ENCODE measurements at places on chromosomes 16 and 17.
A peak's percentile ranks its signal among the peaks of the same experiment; 100 is the strongest.

DNA sequence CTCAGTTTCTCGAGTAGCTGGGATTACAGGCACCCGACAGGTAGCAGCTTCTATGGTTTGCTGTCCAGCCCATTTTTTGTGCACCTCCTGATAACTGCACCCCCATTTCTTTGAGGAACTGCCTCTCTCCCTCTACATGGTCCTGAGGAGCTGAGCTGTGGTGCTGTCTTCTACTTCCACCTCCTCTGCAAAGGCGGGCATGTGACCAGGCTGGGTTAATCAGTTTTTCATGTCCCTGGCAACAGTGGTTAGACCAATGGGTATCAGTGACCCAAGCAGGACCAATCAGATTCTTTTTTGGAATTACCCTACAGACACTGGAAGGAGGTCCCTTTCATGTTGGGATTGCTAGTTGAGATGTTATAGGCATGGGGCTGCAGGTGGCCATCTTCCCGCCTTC is 41.3 kb downstream of the TBX21 start:
- DNase-seq: no peak

DNA sequence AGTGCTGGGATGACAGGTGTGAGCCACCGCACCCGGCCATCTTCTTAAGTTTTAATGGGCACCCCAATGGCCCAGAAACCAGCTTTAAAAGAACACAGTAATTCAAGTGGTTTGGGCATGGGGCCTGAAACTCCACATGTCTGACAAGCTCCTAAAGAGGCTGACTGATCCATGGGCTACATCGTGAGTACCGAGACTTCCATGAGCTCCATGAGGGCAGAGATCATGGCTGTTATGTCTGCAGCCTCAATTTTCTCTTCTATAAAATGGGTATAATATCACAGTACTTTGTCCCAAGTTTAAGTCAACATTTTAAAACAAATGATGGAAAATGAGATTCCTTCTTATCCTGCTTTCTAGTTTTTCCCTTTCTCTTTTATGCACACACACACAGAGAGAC is 397.6 kb upstream of the MAF start:
- no peak for DNase-seq

DNA sequence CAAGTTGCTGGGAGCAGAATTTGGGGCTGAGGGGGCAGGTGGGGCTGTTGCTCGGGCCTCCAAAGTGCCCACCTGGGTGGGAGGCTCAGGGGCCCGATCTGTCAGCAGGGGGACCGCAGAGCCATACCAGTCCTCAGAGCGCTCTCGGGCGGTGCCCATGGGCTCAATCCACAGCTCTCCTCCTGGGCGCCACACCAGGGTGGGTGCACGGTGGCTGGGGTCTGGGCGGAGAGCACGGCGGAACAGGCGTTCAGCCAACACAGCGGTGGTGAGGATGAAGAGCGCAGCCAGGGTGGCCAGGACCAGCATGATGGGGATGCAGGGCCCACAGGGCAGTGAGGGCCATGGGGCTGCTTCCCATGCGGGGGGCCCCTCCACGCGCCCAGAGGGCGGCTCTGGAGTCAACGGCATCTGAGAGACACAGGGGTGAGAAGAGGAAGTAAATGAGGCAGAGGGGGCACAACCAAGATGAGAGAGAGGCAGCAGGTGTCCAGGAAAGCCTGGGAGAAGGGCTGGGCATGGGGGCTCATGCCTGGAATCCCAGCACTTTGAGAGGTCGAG is 1.2 kb downstream of the C16orf54 start:
- DNase-seq: peak; percentile 48

- DNase-seq: no peak
Observed at GRCh38 chr17:55391244-55391757, 30.3 kb downstream of the MMD start.

DNA sequence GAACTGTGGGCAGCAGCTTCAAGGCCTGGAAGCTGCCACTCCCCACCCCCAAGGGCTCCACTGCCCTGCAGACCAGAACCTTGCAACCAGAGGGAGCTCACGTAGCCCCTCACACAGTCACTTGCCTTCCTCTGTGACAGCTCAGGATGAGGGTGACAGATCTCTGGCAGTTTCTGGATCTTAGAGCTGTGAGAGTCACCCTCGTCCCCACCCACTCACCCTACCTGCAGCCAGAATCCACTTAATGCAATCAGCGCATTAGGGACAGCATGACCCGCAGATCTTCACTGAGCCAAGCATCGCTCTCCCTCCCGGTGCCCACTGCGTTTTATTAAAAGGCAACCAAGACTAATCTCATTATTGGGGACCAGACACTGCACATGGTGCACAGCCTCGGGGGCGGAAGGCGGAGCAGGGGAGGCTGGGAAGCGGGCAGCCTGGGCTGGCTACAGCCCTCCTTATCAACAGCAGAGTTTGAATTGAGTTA is 3.5 kb downstream of the CYB561 start:
- DNase-seq: no peak

DNA sequence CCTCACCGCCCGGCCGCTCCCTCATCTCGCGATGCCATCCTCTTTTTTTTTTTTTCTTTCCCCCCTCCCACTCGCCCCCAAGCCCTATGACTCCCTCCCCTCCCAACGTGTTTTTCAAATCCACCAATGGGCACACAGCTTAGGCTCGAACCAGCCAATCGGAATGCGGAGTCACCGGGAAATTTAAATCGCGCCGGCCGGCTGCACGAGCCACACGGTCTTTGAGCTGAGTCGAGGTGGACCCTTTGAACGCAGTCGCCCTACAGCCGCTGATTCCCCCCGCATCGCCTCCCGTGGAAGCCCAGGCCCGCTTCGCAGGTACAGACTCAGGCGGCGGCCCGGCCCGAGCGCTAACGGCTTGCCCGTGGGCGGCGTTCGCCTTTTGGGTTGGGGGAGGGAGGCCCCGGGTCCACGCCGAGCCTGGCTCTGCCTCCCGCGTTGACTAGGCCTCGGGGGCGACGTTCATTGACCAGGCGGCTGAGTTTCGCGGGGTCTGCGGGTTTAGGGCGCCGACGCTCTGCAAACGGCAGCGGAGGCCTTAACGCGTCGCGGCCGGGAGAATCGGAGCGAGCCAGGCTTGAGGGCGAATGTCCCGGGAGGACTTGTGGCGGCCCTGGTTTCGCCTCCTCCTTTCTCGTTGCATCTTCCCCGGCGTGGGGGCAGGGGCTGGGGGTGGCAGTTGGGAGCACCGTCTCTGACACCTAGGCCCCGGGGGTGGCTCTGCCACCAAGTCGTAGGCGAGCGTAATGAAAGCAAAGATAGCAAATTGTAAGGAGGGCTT is at the start of gene KPNA2:
Gene KPNA2, plus strand, starts transcription at position 213 of the 781 bp plus-strand sequence. CDS start 1,398 bp downstream, outside the sequence.
- DNase-seq: peak; percentile 98

DNA sequence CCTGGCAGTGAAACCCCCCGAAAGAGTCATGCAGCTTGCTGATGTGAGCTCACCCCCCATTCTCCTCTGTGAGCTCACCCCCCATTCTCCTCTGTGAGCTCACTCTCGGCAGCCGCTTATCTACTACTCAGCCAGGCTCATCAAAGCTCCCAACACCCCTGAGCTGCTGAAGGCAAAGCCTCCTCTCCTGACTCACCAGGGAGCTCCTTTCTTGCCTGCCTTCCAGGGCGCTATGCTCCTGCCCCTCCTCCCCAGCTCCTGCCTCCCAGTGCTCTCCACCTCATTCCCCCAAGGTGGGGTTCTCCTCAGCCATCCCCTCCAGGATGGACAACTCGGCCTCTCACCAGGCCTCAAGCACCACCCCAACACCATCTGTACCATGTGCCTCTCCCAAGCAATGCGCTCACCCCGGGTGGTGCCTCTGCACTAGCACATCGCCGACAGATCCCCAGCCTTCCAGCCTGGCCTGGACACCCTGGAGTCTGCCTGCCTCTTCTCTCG is 27.7 kb upstream of the FAAP100 start:
- DNase-seq: no peak

DNA sequence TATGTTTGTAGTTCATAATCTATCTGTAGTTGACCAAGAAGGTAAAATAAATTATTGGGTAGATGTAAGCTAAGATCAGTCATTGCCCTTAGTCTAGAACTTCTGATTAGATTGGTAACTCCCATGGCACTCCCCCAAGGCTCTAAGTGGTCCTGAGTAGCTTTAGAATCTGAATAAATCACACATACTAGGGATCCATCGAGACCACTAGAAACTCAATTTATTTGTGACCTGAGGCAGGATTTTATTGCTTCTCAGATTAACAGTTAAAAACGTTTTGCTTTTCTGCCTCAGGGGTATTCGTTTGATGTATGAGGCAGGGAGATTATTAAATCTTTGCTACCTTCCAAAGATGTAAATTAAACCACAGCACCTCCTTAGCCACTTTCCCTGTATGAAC is 24.9 kb downstream of the CMTR2 start:
- no peak for DNase-seq

DNA sequence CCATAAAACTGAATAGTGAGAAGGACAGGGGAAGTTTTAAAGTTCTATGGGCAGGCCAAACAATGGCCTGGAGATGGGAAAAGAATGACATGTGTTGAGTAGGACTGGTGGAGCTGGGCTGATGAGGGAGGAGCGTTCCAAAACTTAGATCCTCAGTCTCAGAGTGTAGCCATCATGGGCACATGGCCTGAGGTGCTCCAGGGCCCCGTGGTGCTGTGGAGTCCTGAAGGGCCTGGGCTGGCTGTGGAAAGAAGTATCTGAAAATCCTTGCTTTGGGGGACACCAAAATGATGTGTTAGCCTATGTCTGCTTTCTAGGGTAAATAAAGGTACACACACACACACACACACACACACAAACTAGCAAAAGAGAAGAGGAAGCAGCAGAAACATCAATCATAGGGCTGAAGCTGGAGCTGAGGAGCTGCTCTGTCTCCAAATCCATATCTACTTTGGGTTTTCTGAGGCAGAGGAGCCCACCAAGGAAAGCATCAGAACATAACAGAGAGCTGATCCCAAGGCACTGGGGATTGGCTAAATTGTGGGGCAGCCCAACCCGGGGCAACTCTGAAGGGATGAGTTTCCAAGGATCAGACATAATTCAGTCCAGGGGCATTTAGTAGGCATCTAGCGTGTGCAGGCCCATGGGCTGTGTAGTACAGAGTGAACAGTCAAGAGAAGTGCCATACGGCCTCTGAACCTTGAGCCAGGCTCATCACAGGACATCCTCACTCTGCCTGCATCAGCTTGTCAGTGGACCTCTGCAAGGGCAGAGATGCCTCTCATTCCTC is 85.2 kb downstream of the C16orf78 start:
- no peak for DNase-seq

- DNase-seq: no peak
Observed at GRCh38 chr16:48546774-48547173, 63.2 kb downstream of the N4BP1 start.

DNA sequence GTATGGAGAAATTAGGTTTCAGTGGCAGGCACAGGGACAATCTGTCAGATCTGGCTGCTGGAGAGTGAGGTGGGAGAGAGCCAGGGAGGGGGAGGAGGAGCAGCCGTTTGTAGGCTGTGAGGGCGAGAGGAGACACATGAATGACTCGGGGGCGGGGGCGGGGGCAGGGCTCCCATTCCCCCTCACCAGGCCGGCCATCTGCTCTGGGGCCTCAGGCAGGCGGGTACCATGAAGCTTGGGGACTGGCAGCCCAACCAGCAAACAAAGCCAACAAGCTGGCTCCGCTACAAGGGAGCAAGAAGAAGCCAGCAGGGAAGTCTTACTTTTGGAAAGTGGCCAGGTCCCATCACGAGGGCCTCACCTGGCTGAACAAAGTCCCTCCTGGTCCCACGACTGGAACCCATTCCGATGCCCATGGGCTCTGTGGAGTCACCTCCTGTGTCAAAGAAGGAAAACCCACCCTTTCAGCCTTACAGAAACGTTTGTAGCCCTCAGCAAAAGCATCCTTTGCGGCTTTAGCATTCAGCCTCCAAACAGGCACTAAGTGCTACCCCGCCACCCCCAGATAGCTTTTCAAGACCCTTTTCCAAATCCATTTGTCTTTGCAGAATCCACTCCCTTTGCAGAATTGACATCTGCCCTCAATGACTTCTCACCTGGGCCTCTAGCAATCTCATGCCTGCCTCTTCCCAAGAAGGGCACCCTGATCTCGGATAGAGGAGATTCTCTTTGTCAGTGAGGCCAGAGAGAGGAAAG is 9.2 kb upstream of the SSTR2 start:
- DNase-seq: no peak

DNA sequence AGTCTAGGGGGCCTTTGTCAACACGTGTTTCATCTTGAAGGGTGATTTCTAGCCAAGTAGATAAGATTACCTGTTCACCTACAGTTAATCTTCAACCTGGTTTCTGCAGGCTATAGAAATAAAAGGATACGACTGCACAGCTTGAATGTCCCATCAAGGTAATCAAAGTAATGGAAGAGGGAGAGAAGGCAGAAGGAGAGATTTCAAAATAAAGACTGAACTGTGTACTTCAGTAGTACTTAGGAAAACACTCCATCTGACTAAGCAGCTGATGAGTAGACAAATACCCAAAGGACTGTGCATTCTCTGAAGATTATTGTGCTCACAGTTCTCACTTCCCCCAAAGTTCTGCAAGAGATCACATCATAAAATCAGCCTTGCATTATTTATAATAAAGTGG is 5.8 kb upstream of the RFFL start:
- no peak for DNase-seq

GRCh38 chr17:37292429-37293139 is 83.2 kb upstream of the C17orf78 start:
- peak; percentile 78 for DNase-seq

GRCh38 chr17:66784621-66785364 is 50.1 kb upstream of the CACNG5 start:
- DNase-seq: no peak

GRCh38 chr16:58727028-58727781 is 6.9 kb downstream of the GOT2 start:
- DNase-seq: no peak

GRCh38 chr16:19857593-19858339 is 26.9 kb downstream of the GPRC5B start:
- DNase-seq: no peak

DNA sequence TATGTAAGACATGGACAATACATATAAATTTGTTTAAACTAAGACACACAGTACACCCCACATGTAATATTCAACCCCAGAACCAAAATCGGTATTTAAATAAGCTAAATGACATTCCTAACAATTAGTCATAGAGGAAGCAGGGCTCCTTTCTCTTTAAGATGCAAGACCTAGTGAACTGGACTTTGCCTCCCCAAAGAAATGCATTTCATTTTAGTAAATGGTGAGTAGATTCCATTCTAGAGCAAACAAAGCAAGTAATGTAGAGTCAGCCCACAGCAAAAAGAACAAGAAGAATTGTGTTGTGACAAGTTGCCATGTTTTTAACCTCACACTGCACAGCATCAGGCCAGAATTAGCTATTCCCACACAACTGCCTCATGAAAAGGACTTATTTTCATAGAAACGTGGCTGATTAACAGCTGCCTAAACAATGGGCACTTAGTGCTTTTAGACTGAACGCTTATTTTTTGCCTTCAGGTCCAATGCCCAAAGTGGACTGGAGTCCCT is 14.4 kb downstream of the DNAJC7 start:
- no peak for DNase-seq

All from common myeloid progenitor, CD34-positive (primary cell).